ENCODE measurements at places on chromosomes 13 and 19.
A peak's percentile ranks its signal among the peaks of the same experiment; 100 is the strongest.

GRCh38 chr13:100673713-100674571 lies 653 bp downstream of the TMTC4 start:
- H3K4me3 ChIP-seq: peak overlapping the region; percentile 68
- peak overlapping the region; percentile 42 for H3K27ac ChIP-seq
- H3K4me1 ChIP-seq: peaks cover 3% of the 10 kb centered on the region
- peak; percentile 81 for DNase-seq

DNA sequence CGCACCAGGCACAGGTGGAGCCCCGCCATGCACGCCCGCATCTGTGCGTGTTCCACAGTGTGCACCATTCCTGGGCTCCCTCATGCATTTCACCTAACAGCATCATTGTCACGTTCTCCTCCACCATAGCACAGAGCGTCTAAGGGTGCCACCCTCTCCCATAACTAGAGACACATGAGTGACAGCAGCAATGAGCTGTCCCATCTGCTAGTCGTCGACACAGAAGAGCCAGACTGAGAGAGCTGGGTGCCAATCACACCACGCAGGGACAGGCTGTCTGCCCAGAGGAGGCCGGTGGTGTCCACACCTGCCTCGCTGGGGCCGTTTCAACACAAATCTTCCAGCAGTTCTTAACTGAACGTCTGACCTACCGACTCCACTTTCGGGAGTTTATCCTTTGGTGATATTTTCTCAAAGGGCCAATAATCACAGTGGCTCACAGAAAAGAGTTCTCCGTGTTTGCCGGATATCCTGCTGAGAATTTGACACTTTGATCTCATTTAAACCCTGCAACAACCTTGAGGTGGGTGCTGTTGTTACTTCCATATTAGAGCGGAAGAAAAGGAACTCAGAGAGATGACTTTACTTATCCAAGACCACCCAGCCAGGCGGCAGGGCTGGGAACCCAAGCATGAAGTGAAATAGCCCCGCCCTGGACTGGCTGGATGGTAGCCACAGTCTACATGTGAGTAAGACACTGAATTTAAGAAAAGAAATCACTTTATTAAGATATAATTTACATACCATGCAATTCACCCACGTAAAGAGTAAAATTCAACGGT lies 16.2 kb downstream of the CLEC11A start:
- H3K27ac ChIP-seq: no peak overlapping the region
- H3K36me3 ChIP-seq: no peaks in the 10 kb centered on the region
- H3K27me3 ChIP-seq: no peaks in the 10 kb centered on the region

DNA sequence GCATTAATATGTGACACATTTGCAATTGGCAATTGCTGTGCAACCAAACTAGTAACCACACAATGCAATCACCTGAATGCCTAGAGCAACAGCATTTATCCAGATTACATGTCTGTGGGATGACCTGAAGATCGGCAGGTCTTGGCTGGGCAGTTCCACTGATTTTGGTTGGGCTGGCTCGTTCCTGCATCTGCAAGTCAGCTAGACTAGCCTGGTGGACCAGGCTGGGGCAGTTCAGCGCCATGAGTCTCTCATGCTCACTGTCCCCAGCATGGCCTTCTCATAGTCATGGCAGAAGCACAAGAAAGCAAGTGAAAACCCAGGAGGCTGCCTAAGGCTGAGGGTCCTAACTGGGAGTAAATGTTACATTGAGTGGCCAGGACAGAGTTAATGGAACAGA lies 229.1 kb upstream of the TSHZ3 start:
- no peak overlapping the region for H3K4me3 ChIP-seq
- no peaks in the 10 kb centered on the region for H3K27me3 ChIP-seq
- peaks cover 1% of the 10 kb centered on the region for H3K4me1 ChIP-seq
- no peak overlapping the region for H3K27ac ChIP-seq
- no peak for DNase-seq

- peaks cover 5% of the 10 kb centered on the region for H3K4me1 ChIP-seq
- no peak overlapping the region for H3K4me3 ChIP-seq
- no peaks in the 10 kb centered on the region for H3K27me3 ChIP-seq
Observed at GRCh38 chr19:18002347-18002850, 5.6 kb upstream of the ARRDC2 start.
